NCI-H226 (cell line): ENCODE measurements at places on chromosomes 11 and 22.

GRCh38 chr11:46611526-46612304 lies 5.3 kb downstream of the HARBI1 start:
- DNase-seq, result no peak

GRCh38 chr22:46947516-46948257 lies 185.2 kb downstream of the TBC1D22A start:
- no peak for DNase-seq

DNA sequence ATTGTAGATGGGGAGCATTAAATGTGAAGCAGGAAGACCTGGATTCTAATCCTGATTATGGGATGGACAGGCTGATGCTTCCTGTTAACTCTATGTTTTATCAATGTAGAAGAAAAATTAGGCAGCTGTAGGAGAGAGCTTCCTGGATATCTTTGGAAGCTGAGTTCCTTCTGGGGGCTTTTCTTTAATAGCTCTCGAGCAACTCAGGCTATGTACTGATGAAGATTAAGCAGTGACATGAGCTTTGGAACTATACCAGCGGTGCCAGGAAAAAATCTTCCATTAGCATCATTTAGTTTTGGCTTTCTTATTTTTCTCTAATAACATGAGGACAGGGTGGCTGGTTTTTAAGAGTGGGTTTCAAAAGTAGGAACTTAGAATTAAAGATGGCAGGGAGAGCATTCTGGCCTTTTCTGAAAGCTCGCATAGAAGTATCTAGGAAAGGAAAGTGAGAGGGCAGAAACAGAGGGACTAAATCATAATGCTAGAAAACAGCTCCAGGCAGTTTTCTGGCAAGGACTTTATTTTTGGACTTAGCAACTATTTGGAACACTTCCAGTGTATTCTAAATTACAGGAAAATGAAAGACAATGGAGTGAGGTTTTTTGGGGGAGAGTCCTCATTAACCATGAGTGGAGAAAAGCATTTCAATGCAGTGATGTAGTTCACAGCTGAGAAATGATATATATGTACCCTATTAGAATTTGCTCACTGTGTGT lies 69.2 kb upstream of the RRM1 start:
- DNase-seq, result peak; percentile 69

- no peak for DNase-seq
These were observed 852 bp downstream of the TRAF6 start for GRCh38 chr11:36509201-36509639.

DNA sequence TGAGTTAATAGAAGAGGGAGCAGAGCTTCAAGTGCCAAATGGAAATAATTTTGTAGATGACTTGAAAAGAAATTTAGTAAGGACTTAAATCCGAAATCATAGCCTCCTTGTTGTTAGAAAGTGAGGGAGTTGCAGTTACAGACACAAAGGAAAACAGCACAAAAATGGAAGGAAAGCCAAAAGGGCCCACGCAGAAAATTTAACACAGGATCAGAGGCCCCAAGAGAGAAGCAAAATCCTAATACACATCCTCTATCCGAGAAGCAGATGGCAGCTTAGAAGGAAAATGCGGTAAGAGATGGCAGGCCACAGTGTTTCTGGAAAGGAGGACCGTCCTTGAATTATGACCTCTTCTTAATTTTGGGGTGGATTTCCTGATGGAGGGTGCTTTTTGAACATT lies 48.7 kb upstream of the SYT13 start:
- DNase-seq, result no peak
